ENCODE measurements at places on chromosomes 7 and 10. TPM values are rescaled to one million over a fixed set of nuclear protein-coding genes. Genes with fewer than 3 reads are reported as not detected.

DNA sequence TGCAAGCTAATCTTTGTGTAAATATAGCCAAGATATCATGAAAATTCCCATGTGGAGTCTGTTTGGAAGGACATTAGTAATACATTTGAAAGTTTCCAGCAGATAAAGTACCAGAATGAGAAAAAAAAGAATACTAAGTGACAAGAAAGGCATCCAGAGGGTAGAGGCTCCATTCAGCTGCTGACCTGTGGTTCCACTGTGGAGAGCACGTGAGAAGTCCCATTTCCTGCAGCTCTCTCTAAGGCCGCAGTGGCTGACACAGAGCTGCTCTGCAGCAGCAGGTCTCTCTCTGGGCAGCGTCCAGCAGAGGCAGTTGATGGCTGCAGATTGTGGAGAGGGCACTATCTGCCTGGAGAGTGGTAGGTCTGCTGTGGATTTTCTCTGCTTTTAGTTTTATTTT is 100.1 kb upstream of the TMEM72 start:
- no peak for DNase-seq

GRCh38 chr10:75436896-75437295 is 5.5 kb downstream of the LRMDA start:
- DNase-seq, result no peak

DNA sequence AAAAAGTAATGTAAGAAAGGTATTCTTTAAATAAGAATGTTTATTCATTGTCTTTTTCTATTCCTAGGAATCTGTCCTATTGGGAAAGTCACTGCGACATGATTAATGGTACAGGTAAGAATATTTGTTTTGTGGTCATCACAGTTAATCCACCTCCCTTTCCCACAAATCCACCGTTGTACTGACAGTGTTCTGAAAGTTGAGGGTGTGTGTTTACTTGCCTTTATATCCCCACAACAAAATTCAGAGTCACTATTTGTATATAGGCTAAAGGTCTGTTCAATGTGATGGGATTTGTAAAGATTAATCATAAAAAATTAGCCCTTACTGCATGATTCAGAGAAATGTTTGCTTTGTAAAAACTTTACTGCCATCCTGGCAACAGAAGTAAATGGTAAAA is 27.9 kb downstream of the CD36 start:
- no peak for DNase-seq

DNA sequence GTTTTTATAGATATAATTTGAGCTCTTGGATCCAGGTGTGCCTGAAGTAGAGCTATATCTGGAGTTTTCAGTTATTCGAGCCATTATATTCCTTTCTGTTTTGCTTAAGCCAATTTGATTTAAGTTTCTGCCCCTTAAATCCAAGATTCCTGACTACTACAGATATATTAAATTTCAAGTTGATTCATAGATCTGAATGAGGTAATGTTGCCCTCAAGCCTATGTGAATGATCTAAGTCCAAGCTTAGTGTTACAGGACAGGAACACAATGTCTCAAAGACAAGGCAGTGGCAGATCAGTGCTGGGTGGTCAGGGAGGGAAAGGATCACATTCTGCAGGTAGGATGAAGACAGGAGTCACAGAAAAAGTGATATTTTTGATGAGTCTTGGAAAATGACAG is 75.7 kb upstream of the CTBP2 start:
- DNase-seq, result no peak

DNA sequence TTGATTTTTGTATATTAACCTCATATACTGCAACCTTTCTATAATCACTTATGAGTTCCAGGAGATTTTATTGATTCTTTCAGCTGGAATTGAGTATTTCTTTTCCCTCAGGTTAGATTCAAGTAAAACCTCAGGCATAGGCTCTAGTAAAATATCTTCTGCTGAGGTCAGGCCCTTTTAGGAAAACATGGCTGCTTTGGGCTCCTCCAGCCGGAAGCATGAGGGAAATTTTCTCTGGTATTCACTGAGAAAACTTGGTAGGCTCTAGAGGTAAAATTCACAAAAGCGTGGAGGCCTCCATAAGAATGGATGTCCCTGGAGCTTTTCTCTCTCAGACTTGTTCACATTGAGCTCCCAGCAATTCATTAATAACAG is 56.7 kb downstream of the AKR1E2 start:
- DNase-seq, result no peak

MYH16 gene
- not detected for polyA plus RNA-seq

GRCh38 chr7:41189866-41190265 is 513.0 kb downstream of the INHBA start:
- DNase-seq, result no peak

DNA sequence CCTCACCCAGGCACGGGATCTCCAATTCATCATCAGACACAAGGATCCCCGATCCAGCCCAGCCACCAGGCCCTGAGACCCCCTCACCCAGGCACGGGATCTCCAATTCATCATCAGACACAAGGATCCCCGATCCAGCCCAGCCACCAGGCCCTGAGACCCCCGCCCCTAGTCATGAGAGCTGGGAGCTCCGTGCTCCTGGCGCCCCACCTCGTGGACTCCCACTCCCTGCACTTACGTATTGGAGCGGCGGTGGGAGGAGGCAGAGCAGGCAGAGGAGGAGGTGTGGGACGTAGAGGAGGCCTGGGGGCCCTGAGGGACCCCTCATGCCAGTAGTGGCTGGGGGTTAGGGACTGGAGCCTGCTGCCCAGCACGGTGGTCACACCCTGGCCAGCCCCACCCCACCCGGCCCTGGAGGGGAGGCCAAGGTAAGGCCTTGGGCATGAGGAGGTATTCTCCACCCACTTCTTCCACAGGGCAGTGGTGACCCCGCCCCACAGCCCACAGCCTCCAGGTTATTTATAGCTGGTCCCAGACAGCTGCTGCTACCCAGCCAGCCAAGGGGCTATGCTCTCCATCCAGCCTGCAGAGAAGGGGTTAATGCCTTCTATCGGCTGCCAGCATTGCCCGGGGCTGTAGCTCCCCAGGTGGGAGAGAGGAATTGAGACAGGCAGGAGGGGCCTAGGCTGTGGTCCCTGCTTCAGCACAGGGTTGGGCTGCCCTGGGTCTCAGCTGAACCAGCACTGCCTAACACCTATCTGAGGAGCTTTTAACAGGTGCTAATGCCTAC is 17.6 kb upstream of the CRHR2 start:
- no peak for DNase-seq

- DNase-seq, result no peak
Measured at GRCh38 chr10:71888623-71889387, 37.8 kb upstream of the PSAP start.

DNA sequence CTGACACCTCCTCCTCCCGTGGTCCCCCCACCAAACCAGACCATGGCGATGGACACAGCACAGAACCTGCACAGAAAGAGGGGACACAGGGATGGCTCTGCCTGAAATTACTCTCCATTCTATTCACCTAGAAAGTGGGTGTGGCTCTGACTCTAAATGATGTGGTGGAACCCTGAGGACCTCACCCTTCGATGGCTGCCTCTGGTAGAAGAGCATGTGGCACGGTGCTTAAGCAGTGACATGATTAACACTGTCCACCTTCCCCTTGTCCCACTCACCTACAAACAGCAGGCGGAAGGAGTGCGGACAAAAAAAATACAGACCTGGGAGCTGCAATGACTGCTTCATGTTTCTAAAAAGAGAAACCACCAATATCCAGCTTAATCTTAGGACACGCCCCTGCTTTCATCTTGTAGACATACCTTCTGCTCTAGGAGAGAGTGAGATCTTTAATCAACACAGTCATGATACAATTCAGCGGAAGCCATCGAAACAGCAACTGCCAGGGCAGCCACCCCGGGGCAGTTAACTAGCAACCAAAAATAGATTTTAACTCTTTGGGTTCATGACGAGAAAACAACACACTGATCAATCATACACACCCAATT is 11.4 kb downstream of the JCAD start:
- DNase-seq, result no peak

DNA sequence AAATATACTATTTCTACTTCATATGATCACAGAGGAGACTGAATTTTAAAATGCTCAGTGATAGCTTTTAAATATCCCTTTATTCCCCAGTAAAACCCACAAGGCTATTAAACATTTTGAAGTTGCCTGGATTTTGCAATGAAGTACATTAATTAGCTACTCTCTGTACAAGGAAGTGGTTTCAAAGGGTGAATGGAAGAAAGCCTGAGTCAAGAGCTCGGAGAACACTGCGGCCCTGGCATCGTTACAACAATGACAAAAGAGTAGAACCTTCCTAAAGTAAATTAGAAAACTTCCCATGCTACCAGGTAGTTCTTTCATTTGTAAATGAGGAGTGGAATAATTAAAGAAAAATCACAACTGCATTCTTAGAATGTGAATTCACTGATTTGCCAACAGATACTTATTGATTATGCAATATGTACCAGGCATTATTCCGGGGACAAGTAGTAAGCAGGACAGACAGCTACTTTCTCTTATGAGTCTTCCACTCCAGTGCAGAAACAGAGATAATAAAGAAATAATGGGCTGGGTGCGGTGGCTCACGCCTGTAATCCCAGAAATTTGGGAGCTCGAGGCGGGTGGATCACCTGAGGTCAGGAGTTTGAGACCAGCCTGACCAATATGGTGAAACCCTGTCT is 63.0 kb downstream of the ZNF22 start:
- no peak for DNase-seq

- no peak for DNase-seq
Measured at GRCh38 chr10:13624630-13625029, 37.9 kb downstream of the PRPF18 start.

- DNase-seq, result no peak
Measured at GRCh38 chr10:43417950-43418768, 9.2 kb upstream of the HNRNPF start.

GIMAP5 gene
- 24.3 TPM for polyA plus RNA-seq

ATAD1 gene
- polyA plus RNA-seq, result 30.7 TPM

FAM13C gene
- polyA plus RNA-seq, result 5.9 TPM

GNG11 gene
- polyA plus RNA-seq, result 31.9 TPM

CCDC172 gene
- polyA plus RNA-seq, result not detected

APBB1IP gene
- 5.5 TPM for polyA plus RNA-seq

- no peak for DNase-seq
Measured at GRCh38 chr10:88442716-88443115, 140.4 kb downstream of the RNLS start.

All from urinary bladder (tissue), 4 donors.